ENCODE measurements at places on chromosomes 13 and 19.

- no peak for DNase-seq
Observed at GRCh38 chr13:43153436-43154090, 130.2 kb downstream of the DNAJC15 start.

DNA sequence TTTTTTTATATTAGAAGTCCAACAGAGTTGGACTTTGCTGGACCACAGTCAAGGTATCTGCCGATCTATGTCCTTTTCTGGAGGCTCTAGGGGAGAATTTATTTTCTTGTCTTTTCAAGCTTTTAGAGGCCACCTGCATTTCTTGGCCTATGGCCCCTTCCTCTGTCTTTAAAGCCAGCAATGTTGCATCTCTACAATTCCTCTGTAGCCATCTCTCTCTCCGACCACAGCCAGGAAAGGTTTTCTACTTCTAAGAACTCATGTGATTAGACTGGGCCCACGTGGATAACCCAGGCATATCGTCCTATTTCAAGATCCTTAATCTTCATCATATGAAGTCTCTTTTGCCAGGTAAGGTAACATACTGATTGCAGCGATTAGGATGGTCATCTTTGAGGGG, 43.5 kb upstream of the RGCC start:
- DNase-seq = no peak

GRCh38 chr13:59024434-59024833, 1139.3 kb downstream of the DIAPH3 start:
- no peak for DNase-seq

DNA sequence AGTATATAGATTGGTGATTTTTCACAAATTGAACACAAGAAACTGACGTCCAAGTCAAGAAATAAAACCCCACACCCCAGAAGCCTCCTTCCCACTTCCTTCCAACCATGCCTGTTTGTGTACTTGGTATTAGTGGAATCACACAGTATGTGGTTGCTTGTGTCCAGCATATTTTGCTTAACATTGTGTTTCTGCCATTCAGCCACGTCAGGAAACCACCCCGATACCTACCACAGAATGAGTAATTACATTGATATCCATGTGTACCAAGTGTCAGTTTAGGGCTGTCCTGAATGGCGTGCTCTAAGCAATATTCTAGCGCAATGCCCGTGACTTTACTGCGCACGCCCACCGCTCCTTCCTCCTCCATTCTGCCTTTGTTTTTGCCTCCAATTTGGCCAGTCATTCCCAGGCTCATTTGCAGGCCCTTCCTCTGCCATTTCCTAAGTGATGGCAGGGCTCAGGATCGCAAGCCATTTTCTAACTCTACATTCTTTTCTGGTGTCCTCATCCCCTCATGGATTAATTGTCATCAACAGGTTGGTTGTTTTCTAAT, 25.9 kb upstream of the MPHOSPH8 start:
- no peak for DNase-seq

DNA sequence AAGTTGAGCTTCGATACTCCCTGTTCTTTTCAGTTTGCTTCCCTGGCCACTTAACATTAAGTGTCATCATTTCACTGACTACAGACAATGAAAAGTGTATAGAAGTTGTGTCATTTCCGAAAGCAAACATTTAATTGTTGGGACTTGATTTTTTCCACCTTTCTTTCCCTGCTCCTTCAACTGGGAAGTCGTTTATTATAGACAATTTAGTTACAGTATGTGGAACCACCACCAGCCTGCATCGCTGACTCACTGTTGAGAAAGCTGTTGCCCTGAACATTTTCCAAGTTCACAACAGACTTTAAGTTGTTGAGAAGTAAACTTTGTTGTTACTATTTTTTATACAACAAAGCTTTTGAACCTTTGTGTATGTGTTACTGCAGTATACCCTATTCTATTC, 788.4 kb upstream of the PRR20A start:
- no peak for DNase-seq

DNA sequence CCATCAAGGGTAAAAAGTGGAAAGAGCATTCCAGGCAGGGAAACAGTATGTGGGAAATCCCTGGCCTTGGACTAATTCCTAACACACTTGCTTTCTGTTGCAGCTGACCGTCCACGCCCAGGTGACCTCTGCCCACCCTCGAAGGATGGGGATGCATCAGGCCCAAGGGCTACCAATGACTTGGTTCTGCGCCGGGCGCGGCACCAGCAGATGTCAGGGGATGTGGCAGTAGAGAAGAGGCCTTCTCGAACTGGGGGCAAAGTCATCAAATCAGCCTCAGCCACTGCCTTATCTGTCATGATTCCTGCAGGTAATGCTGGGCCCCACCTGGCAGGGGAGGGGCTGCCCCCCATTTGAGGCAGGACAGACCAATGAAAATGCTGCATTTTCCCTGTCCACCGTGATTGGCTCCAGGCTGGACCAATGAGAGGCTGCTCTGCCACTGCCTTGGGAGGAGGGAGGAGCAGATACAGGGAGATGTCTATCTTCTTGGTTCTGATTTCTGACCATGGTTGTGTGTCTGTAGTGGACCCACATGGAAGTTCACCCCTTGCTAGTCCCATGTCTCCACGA, 12.6 kb downstream of the DNASE2 start:
- DNase-seq = no peak

DNA sequence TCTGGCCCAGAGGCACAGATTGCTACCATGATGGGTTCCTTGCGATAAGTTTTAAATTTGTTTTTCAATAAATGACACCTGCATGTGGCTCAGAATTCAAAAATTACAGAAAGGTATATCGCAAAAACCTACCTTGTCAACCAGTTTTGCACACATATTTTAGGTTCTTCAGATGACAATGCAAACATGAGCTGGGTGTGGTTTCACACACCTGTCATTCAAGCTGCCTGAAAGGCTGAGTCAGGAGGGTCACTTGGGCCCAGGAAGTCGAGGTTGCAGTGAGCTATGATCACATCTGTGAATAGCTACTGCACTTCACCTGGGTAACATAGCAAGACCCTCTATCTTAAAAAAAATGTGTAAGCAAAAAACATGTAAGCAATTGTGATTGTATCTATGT, 56.1 kb downstream of the DNM2 start:
- no peak for DNase-seq

- DNase-seq = no peak
Observed at GRCh38 chr13:40132249-40132648, 476.8 kb downstream of the COG6 start.

DNA sequence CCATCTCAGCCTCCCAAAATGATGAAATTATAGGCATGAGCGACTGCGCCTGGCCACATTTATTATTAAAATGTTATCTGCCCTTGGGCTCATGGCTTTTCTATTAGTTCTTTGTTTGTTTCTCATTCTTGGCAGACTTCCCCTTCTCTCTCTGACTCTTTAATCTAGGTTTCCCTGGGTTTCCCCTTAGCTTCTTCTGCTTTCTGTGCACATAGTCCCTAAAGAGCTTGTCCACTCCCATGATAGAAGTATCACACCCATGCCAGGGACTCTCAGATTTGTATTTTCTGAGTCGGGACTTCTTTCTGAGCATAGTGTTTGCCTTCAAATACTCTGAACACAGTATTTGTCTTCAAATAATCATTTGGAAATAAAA, 38.6 kb upstream of the ITM2B start:
- DNase-seq = no peak

- no peak for DNase-seq
Observed at GRCh38 chr19:17754634-17755442, 3.6 kb downstream of the FCHO1 start.

DNA sequence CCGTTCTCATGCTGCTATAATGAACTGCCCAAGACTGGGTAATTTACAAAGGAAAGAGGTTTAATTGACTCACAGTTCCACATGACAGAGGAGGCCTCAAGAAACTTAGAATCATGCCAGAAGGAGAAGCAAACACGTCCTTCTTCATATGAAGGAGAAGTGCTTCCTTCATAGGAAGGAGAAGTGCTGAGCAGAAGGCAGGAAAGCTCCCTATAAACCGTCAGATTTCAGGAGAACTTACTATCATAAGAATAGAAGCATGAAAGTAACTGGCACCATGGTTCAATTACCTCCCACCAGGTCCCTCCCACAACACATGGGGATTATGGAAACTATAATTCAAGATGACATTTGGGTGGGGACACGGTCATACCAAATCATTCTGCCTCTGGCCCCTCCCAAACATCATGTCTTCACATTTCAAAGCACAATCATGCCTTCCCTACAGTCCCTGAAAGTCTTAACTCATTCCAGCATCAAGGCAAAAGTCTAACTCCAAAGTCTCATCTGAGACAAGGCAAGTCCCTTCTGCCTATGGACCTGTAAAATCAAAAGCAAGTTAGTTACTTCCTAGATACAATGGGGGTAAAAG, 10.6 kb downstream of the ACOD1 start:
- DNase-seq = no peak
